Testis (tissue), 5 donors: ENCODE measurements at places on chromosomes 12 and 14. TPM values are rescaled to one million over a fixed set of nuclear protein-coding genes. Genes with fewer than 3 reads are reported as not detected.
A peak's percentile ranks its signal among the peaks of the same experiment; 100 is the strongest.

Gene HOXC13
- total RNA-seq, result 0.87 TPM

Gene WSB2
- total RNA-seq, result 59.4 TPM

Gene TMEM132C
- 5.5 TPM for total RNA-seq

Gene MMP14
- 35.8 TPM for total RNA-seq

Gene TAS2R30
- total RNA-seq, result 11.1 TPM

Gene GRIP1
- total RNA-seq, result 12.0 TPM

GRCh38 chr14:67680941-67681340 lies 6.5 kb upstream of the VTI1B start:
- DNase-seq, result no peak

GRCh38 chr14:68979021-68979721 lies at the start of gene ACTN1:
ACTN1 (minus strand) TSS chr14:68979302; CDS start chr14:68979056, 246 bp downstream.
- peak; percentile 91 for DNase-seq

- no peak for DNase-seq
These were observed 18.1 kb downstream of the CDKN1B start for GRCh38 chr12:12735301-12735700.

- peak; percentile 56 for DNase-seq
These were observed 693 bp upstream of the RIMKLB start for GRCh38 chr12:8697120-8697475.

DNA sequence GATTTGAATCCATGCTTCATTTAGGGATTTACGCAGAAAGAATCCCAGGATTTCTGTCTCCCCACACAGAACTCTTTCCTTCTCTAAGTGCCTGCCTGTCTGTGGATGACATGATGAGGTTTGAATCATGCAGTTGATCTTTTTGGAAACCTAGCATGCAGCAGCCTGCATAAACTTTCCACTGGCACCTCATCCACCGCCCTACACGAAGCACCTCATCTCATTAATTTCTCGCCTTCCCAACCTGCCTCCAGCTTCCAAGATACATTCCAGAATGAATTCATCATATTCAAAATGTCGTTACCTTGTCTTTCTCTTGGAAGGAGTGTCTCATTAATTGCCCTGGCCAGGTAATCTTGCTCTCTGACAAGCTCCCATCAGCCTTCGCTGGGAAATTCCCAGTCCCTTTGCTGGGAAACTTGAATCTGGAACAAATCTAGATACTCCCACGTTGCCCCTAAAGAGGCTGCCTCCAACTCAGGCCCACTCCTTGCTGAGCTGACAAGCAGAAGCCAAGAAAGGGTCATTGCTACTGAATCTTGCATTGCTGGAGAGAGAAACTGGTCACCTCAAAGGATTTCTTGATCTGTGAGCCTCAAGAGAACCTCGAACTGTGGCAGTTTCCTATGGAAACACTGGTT lies 48.2 kb downstream of the SERPINA3 start:
- no peak for DNase-seq
